ENCODE measurements at places on chromosomes 1 and 21.

GRCh38 chr1:108808438-108808837 is 48.5 kb downstream of the AKNAD1 start:
- no peaks in the 10 kb centered on the region for H3K27me3 ChIP-seq
- H3K27ac ChIP-seq, result no peak overlapping the region
- DNase-seq, result no peak
- no peaks in the 10 kb centered on the region for H3K4me1 ChIP-seq
- no peaks in the 10 kb centered on the region for H3K36me3 ChIP-seq

DNA sequence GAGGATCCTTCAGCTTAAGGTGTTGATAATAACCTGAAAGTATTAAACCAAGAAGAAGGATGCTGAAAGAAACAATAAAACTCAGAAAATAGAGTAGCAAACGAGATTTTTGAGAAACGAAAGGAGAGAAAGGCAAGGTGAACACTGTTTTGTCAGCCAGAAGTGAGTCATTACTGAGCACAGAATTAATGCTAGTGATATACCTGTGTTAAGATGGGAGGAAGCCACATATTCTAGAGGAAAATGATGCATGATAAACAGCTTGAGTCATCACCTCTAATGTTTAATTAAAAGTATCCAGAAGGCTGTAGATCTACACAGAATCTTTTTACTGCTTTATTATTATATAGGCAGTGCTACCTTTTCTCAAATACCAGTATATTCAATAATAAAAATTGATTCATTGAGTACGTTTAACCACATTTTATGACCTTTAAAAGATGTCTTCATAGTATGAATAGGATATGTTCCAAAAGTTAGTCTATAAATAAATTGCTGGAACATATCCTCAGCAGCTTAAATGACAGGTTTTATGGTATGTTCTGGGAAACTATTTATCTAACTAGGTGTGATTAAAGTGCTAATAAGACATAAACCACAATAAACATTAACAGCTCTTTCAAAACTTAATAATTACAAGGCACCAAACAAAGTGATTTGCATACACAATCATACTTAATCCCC is 10.3 kb downstream of the SH3GLB1 start:
- no peak for DNase-seq
- H3K36me3 ChIP-seq, result no peaks in the 10 kb centered on the region
- no peak overlapping the region for H3K4me3 ChIP-seq
- no peak overlapping the region for H3K27ac ChIP-seq
- peaks cover 8% of the 10 kb centered on the region for H3K4me1 ChIP-seq

- H3K4me3 ChIP-seq, result peak overlapping the region; percentile 74
- no peaks in the 10 kb centered on the region for H3K36me3 ChIP-seq
- peak; percentile 94 for DNase-seq
- peak overlapping the region; percentile 94 for H3K27ac ChIP-seq
- H3K27me3 ChIP-seq, result no peaks in the 10 kb centered on the region
Observed at GRCh38 chr1:155323729-155324036, 3.0 kb downstream of the RUSC1 start.

DNA sequence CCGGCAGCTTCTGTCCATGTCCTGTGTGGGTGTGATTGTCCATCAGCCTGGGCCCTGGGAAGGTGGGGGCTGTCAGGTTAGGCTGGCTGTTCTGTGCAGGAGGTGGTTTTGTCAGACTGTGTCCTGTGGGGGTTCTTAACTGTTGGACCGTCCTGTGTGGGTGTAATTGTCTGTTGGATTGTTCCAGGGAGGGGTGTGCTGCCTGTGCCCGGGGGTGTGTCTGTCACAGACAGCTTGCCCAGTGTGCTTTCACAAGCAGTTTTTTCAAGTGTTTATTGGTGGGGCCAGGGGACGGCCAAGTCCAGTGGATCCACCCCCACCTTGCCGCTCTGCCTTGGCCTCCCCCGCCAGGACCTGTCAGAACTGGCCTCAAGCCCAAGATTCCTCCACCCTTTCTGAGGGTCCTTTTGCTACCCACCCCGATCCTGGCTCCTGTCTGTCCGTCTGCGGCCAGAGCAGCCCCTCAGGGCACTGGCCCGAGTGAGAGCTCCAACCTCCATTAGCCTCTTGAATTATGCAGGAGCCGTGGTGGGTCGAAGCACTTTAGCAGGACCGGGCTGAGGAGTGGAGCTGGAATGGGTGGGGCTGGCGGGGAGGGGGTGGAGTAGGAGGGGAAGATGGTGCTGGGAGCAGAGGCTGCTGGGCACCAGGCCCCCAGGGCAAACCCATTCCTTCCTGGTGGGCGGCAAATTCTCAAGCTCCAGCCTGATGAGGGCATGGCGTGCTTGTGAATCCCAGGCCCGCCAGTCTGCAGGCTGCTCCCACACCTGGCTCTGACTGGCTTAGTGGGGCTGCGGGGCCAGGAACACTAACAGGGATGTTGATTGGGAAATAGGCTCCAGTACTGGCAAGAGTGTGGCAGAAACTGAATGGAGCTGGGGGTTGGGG is 47.2 kb downstream of the PTPRF start:
- no peaks in the 10 kb centered on the region for H3K36me3 ChIP-seq
- no peaks in the 10 kb centered on the region for H3K4me1 ChIP-seq
- H3K27me3 ChIP-seq, result no peaks in the 10 kb centered on the region
- no peak for DNase-seq

GRCh38 chr1:182863940-182864339 is 24.8 kb downstream of the DHX9 start:
- no peak overlapping the region for H3K4me3 ChIP-seq
- no peak for DNase-seq
- peaks cover 2% of the 10 kb centered on the region for H3K36me3 ChIP-seq
- H3K27ac ChIP-seq, result no peak overlapping the region
- H3K27me3 ChIP-seq, result no peaks in the 10 kb centered on the region

GRCh38 chr1:203148127-203148526 is 20.6 kb downstream of the ADORA1 start:
- H3K4me3 ChIP-seq, result no peak overlapping the region
- H3K27me3 ChIP-seq, result no peaks in the 10 kb centered on the region
- no peak for DNase-seq

GRCh38 chr21:42426876-42427480 is 23.3 kb downstream of the UBASH3A start:
- H3K27ac ChIP-seq, result no peak overlapping the region
- no peaks in the 10 kb centered on the region for H3K27me3 ChIP-seq

- peaks cover 9% of the 10 kb centered on the region for H3K4me1 ChIP-seq
- H3K27me3 ChIP-seq, result no peaks in the 10 kb centered on the region
- peak within 1 kb of the TSS; percentile 78 for H3K27ac ChIP-seq
- DNase-seq, result peak; percentile 83
- H3K36me3 ChIP-seq, result no peaks in the 10 kb centered on the region
Observed at GRCh38 chr1:39204441-39205081, at the start of gene MACF1. Gene MACF1 (plus strand): TSS chr1:39204695. CDS start chr1:39205023, 328 bp downstream.

- H3K4me3 ChIP-seq, result no peak overlapping the region
- DNase-seq, result no peak
- H3K4me1 ChIP-seq, result no peaks in the 10 kb centered on the region
Observed at GRCh38 chr1:176391621-176392020, 71.4 kb upstream of the PAPPA2 start.

DNA sequence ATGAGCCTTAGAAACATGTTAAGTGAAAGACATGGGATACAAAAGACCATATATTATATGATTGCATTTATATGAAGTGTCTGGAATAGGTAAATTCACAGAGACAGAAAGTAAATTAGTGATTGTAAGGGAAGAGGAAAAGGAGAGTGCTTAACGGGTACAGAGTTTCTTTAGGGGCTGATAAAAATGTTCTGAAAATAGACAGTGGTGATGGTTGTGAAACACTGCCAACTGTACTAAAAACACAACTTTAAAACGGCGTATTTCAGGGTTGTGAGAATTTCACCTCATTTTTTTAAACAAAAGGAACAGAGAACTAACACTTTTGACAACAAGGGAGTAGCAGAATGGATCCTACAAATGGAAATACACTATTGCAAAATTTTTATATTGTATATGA is 13.4 kb downstream of the COP1 start:
- no peaks in the 10 kb centered on the region for H3K27me3 ChIP-seq
- no peaks in the 10 kb centered on the region for H3K36me3 ChIP-seq
- H3K4me3 ChIP-seq, result no peak overlapping the region
- no peaks in the 10 kb centered on the region for H3K4me1 ChIP-seq
- no peak overlapping the region for H3K27ac ChIP-seq

- peaks cover 3% of the 10 kb centered on the region for H3K4me1 ChIP-seq
- no peaks in the 10 kb centered on the region for H3K36me3 ChIP-seq
- H3K27ac ChIP-seq, result no peak overlapping the region
- H3K4me3 ChIP-seq, result no peak overlapping the region
- DNase-seq, result peak; percentile 63
Observed at GRCh38 chr1:154745286-154745731, 124.8 kb downstream of the KCNN3 start.

DNA sequence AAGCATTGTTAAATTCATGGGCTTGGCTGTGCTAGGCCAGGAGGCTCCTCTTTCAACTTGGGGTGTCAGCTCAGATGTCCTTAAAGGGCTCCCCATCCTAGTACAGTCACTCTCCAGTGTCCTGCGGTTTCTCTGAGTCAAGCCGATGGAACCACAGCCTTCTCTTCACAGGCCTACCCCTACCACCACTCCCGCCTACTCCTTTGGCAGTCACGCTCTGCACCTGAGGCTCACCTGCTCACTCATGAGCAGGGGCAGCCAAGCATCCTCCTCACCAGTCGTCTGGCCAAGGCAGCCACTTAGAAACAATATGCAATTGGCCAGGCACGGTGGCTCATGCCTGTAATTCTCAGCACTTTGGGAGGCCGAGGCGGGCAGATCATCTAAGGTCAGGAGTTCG is 3.6 kb downstream of the ACOT7 start:
- H3K4me3 ChIP-seq, result no peak overlapping the region
- no peak for DNase-seq
- H3K27me3 ChIP-seq, result no peaks in the 10 kb centered on the region
- H3K4me1 ChIP-seq, result peaks cover 8% of the 10 kb centered on the region

DNA sequence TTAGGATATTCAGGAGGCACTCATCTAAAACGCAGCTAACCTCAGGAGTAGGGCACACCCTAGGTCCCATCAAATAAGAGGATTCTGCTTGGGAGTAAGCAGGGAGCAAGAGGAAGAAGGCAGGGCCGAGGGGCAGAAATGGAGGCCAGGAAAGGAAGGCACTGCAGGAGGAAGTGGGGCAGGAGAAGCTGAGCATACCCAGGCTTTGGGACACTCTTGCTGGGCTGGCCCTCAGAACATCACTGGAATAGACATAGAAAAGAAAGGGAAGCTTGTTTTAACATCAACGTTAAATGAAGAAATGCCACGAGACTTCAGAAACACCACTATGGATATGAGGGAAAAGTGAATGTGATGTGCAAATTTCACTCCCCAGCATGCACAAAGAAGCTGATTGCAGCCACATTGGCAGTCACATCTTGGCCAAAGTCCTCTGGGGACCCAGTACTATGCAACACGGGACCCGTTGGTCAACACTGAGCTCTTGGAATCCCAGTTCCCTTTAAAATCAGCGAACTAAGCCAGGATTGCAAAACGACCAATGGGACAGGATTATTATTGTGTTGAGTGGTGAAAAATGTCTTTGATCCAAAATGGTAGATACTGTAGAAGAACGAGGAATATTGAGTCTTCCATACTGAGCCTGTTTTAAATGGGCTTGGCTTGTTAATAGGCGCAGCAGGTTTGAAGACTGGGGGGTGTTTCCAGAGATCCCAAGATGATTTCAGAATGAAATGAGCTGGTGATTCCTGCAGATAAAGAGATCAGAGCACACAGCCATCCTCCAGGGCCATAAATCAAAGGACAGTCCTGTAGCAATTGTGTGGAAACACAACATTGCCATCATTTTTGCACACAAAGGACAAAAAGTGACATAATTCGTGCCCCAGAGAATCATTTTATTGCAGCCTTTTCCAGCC is 152.4 kb downstream of the TOMM20 start:
- H3K27ac ChIP-seq, result no peak overlapping the region
- DNase-seq, result no peak
- H3K4me1 ChIP-seq, result peaks cover 30% of the 10 kb centered on the region
- no peaks in the 10 kb centered on the region for H3K27me3 ChIP-seq
- H3K4me3 ChIP-seq, result no peak overlapping the region
- H3K36me3 ChIP-seq, result no peaks in the 10 kb centered on the region

GRCh38 chr21:42665026-42665425 is 11.6 kb downstream of the PDE9A start:
- no peak overlapping the region for H3K27ac ChIP-seq
- H3K36me3 ChIP-seq, result no peaks in the 10 kb centered on the region
- no peak for DNase-seq
- H3K4me1 ChIP-seq, result peaks cover 5% of the 10 kb centered on the region
- H3K27me3 ChIP-seq, result no peaks in the 10 kb centered on the region

DNA sequence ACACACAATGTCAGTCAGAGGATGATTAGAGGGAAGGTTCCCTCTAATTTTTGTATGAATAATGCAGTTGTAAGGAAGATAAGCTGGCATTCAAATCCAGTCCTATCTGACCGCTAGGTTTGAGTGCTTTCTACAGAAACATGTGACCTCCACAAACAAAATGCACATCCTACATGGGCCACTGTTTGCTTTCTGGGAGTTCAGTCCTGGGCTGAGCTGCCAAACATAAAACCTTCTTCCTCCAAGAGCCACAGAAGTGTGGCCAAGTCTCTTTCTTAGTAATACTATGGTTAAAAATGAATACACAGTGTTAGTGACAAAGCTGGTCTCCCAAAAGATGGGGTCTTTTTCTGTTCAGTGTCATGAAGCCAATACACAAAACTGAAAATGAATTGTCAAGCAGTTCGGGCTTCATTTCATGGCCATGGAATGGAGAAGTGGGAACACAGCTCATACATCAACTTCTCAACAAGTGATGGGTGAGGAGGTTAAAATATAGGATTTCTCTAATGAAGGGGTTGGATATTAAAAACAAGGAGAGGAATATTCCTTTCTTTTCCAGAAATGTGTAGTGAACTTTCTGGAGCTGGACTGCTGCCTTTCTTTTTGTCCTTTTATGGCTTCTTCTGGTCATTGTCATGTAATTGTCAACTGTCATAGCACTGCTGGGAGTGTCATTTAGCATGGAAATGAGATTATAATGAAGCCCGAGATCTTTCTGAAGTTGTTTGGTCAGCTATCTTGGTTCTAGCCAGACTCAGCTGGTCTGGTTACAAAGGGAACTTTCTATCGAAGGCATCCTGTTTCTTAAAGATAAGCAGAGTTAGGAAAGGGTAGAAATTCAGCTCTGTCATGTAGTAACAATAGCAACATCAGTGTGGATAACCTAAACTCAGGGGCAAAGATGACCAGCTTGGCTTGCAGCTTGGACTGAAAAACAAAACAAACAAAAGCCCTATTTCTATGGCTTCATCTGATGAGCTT is 135.1 kb downstream of the CHD1L start:
- DNase-seq, result no peak
- H3K4me1 ChIP-seq, result no peaks in the 10 kb centered on the region
- H3K36me3 ChIP-seq, result no peaks in the 10 kb centered on the region
- H3K27ac ChIP-seq, result no peak overlapping the region
- H3K27me3 ChIP-seq, result no peaks in the 10 kb centered on the region

- no peaks in the 10 kb centered on the region for H3K36me3 ChIP-seq
- H3K27me3 ChIP-seq, result no peaks in the 10 kb centered on the region
- no peak overlapping the region for H3K27ac ChIP-seq
- no peaks in the 10 kb centered on the region for H3K4me1 ChIP-seq
Observed at GRCh38 chr1:232655746-232656085, 25.8 kb upstream of the SIPA1L2 start.

DNA sequence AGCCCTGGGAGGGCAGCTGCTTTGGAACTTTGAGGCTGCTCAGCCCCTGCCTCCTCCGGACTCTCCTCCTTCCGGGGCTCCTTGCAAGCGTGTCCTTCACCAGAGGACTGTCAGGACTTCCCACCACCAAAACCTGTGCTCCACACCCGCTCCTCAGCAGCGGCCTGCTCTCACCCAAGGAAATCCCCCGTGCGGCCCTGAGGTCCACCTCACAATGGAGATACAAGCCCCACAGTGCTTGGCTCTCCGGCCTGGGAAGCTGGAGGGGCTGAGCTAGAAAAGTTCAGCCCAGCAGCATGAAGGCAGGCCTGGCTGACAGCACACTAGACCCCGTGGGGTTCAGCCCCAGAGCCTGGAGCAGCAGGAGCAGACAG is 33.6 kb downstream of the PGBD5 start:
- no peak overlapping the region for H3K27ac ChIP-seq
- no peaks in the 10 kb centered on the region for H3K36me3 ChIP-seq
- no peaks in the 10 kb centered on the region for H3K4me1 ChIP-seq
- H3K4me3 ChIP-seq, result no peak overlapping the region
- no peaks in the 10 kb centered on the region for H3K27me3 ChIP-seq
- no peak for DNase-seq

Data from ovary (tissue), 10 donors.